ENCODE measurements at places on chromosomes 5 and 9.
A peak's percentile ranks its signal among the peaks of the same experiment; 100 is the strongest.

GRCh38 chr5:95087816-95088317 lies 197.0 kb downstream of the MCTP1 start:
- no peak for DNase-seq

GRCh38 chr9:72977670-72978069 lies 24.8 kb upstream of the ALDH1A1 start:
- no peak for DNase-seq

DNA sequence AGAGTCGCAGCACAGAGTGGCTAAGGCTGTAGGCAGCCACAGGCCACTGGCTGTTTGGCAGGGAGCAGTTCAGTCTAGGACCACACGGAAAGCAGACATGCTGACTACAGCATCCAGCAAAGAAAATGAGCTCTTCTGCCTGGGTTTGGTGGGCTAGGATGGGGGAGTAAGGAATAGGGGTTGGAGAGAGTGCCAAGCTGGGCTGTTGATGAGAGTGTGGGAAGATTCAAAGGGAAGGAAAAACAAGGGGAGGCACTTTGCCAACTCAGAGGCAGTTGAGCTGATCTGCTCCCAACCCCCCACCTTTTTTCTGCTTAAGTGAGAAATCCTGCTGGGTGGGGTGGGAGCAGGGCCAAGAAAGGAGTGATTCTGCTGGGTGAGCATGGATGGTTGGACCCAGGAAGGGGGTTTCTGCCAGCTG lies 35.9 kb downstream of the SVEP1 start:
- no peak for DNase-seq

GRCh38 chr9:126985870-126986498 lies 71.4 kb downstream of the RALGPS1 start:
- DNase-seq: peak; percentile 0

All from NCI-H1694 (cell line).